ENCODE measurements at places on chromosomes 12 and 14. TPM values are rescaled to one million over a fixed set of nuclear protein-coding genes. Genes with fewer than 3 reads are reported as not detected.
A peak's percentile ranks its signal among the peaks of the same experiment; 100 is the strongest.

DNA sequence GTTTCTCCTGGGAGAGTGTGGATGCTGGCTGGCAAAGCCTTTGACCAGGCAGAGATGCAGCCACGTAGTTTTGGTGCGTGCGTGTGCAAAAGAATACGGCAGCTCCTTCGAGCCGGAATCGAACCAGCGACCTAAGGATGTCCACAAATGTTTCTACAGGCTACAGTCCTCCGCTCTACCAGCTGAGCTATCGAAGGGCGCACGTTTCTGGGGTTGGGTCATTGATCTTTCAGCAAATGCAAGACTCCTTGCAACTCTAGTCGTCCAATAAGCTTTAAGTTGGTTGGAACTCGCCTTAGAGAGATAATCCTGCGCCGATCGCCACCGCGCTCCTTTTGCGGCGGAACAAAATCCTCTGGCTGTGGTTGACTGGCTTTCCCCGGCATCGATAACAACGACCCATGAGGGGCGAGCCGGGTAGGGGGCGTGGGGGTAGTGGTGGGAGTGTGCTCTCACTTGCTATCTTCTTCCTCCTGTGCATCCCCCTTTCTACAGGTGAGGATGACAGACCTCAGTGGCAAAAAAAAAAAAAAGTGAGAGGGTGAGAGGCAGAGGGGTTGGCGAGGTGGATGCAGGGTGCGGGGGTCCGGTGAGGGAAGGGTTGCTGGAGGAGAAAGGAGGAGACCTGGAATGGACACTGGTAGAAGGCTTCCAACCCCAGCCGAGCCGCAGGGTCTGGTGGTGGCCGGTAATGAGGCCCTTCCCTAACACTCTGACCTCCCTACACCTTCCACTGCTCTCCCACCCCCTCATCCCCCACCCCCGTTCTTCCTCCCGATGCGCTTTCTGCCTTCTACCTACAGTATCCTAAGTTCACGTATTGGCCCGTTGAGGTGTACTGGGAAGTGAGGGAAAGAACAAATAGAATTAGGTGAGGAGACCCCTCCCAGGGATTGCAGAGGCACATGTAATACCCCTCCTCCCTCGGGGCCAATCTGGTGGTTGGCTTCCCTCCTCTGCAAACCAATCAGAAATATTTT is 11.8 kb upstream of the OR6S1 start:
- H3K4me1 ChIP-seq, result no peaks in the 10 kb centered on the region
- peak overlapping the region; percentile 36 for H3K4me3 ChIP-seq
- DNase-seq, result peak; percentile 85
- peaks cover 37% of the 10 kb centered on the region for H3K27me3 ChIP-seq

DNA sequence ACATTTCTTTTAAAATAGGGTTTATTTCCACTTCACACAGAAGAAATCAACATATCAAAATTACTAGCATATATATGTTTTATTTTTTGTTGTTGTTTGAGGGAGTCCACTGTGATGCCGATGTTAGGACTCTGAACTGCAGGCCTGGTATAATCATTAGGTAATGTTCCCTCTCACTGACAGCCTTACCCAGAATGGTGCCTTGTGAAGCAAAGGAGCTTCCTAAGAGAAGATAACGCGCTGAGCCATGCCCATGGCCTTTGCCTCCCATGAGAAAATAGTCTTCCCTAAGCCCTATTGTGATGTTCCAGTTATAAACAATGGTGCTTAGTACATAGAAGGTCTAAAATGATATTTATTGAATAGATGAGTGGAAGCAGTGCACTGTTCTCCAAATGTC is 12.0 kb downstream of the GNG2 start:
- DNase-seq, result no peak
- H3K36me3 ChIP-seq, result no peaks in the 10 kb centered on the region
- H3K4me3 ChIP-seq, result no peak overlapping the region

- H3K4me1 ChIP-seq, result peaks cover 41% of the 10 kb centered on the region
- no peaks in the 10 kb centered on the region for H3K27me3 ChIP-seq
- DNase-seq, result no peak
- peak overlapping the region; percentile 68 for H3K27ac ChIP-seq
These were observed 32.2 kb downstream of the DIP2B start for GRCh38 chr12:50536831-50537537.

DNA sequence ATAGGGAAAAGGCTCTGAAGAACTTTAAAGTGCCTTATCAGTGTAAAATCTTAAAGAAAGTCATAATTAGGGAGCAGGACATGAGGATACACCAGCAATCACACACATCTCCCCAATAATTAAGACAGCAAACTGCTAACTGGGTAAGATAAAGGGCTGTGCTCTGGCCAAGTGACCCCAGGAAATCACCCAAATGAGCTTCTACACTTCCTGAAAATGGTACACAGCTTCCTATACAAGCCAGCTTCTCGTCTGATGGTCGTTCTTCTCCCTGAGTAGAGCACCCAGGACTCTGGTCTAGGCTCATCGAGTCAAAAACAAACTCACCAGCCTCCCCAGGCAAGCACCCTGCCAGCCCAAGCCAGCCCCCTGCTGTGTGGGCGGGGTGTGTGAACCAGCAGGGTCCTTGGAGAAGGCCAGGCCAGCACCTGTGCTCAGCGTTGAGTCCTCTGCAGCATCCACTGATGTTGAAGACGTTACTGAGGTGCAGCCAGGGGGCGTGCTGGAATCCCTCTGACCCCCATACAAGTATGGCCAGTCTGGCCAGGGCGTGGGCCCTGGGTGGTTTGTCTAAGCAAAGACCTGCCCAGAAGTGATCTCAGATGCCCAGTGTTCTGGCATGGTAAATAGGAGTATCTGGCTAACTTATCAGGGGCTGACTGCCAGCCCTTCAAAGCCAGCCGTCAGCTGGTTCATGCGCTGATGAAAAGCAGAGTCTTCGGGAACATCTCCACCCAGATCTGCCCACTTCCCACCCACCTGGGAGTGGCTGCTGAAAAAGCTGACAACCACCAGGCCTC is 41.4 kb downstream of the ACTN1 start:
- H3K4me3 ChIP-seq, result no peak overlapping the region
- DNase-seq, result no peak
- peaks cover 57% of the 10 kb centered on the region for H3K4me1 ChIP-seq
- no peak overlapping the region for H3K27ac ChIP-seq
- H3K27me3 ChIP-seq, result no peaks in the 10 kb centered on the region

DNA sequence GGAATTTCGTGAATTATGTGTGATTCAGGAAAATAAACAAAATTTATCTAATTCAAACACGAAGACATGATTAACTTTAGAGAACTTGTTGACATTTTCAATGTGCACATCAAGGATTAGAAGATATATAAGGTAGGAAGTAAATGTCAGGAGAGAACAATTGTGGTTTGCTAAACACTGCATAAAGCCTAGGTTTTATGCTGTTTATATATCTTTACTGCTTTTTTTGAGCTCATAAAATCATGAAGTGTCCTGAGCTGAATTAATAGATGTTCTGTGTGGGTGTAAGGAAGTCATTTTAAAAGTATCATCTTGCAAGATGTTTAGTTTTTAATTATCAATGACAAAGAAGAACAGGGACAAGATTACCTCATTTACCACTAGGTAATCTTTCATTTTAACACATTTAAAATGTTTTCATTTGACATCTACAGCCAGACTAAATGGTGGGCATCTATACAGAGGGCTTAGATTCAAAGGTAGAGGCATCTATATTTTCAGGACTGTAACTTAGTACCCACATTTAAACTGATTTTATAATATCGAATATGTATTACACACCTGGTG is 382.8 kb downstream of the ADAMTS20 start:
- H3K27ac ChIP-seq, result no peak overlapping the region
- no peak overlapping the region for H3K4me3 ChIP-seq
- H3K4me1 ChIP-seq, result peaks cover 9% of the 10 kb centered on the region
- DNase-seq, result no peak
- no peaks in the 10 kb centered on the region for H3K36me3 ChIP-seq

Gene RD3L
- total RNA-seq, result not detected

DNA sequence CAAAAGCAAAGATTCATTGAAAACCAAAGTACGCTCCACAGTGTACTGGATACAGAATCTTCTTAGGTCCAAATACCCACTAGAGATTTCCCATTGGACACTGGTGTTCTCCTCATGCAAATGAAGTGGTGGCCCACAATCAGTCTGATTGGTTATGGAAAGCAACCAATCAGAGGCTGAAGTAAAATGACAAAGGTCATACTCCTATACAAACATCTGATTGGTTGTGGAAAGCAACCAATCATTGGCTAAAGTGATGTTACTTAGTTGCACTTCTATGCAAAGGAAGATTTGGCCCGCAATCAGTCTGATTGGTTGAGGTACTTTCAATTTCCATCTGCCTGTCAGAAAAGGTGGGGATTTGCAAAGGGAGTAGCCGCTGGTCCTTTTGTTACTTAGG is 1.3 kb upstream of the WASHC3 start:
- H3K4me3 ChIP-seq, result no peak overlapping the region
- no peaks in the 10 kb centered on the region for H3K36me3 ChIP-seq
- H3K4me1 ChIP-seq, result peaks cover 3% of the 10 kb centered on the region
- peak; percentile 28 for DNase-seq
- no peaks in the 10 kb centered on the region for H3K27me3 ChIP-seq
- H3K27ac ChIP-seq, result no peak overlapping the region

DNA sequence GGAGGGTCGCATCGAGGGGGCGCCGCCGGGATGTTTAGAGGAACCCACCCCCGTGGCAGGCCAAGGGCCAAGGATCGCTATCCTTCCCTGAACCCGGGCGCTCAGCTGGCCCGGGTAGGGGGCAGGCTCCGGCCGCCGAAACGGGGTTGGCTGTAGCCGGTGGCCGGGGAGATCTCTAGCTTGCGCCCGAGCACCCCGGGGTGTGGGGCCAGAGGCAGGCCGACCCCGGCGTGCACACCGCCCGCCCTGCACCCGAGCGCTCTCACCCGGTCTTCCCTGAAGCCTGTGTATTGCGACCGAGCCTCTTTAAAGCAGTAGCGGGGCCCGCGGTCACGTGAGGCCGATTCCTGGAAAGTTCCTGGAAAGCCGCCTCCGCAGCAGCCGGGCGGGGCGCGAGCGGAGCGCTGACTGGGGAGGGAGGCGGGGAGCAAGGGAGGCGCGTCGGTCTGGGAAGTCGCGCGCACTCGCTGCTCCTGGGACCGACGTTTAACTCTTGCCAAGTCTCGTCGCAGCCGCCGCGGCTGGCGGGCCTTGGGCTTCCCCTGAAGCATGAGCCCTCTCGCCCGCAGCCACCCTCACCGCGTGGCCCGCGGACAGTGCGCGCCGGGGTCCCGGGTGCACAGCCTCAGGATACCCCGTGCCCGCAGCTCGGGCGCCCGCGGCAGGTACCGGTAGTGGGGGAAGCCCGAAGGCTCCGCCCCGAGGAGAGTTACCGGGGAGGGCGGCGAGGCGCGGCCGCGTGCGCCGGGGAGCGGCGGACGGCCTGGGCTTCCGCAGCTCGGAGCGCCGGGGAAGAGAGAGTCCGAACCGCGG is 1.7 kb upstream of the SOCS2 start:
- H3K27ac ChIP-seq, result peak overlapping the region; percentile 39
- peak overlapping the region; percentile 75 for H3K4me3 ChIP-seq
- peak; percentile 94 for DNase-seq
- no peaks in the 10 kb centered on the region for H3K36me3 ChIP-seq

DNA sequence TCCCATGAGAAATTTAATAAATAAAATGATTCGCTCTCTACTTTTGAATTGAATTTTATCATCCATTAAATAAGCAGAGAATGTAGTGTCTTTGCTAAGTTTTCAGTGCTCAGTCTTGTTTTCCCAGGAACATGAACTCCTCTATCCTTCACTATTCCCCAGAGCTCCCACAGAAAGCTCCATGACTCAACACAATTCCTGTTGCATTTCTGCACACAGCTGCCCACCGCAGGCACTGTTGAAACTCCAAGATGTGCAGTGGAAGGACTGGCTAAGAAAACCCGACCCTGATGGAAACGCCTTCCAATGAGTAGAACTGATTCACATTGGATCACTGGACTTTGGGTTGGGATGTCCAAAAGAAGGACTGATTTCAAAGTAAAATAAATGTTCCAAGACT is 202.4 kb upstream of the AMIGO2 start:
- no peaks in the 10 kb centered on the region for H3K27me3 ChIP-seq
- no peak for DNase-seq
- H3K36me3 ChIP-seq, result no peaks in the 10 kb centered on the region
- H3K4me3 ChIP-seq, result no peak overlapping the region

Gene B4GALNT1
- total RNA-seq, result 34.5 TPM
